GM04503 (cell line): ENCODE measurements at places on chromosomes 6 and 20.

DNA sequence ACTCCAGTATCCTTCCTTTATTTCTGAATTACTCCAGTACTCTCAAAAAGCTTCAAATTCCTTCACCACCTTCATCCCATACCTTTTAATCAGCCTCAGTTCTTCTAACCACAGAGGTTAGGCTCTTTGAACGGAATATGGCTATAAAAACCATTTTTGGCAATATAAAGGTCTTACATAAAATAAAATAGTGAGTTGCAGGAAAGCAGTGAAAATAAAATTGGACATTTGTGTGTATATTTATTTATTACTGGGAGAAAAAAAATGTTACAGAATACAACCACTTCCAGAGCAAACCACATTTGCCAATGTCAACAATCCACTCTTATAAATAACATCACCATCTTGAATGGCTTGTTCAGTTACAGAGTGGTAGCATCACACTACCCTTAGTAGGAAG lies 7.7 kb downstream of the HDDC2 start:
- DNase-seq = no peak

GRCh38 chr6:37493661-37493995 lies 6.1 kb downstream of the CCDC167 start:
- DNase-seq = no peak

DNA sequence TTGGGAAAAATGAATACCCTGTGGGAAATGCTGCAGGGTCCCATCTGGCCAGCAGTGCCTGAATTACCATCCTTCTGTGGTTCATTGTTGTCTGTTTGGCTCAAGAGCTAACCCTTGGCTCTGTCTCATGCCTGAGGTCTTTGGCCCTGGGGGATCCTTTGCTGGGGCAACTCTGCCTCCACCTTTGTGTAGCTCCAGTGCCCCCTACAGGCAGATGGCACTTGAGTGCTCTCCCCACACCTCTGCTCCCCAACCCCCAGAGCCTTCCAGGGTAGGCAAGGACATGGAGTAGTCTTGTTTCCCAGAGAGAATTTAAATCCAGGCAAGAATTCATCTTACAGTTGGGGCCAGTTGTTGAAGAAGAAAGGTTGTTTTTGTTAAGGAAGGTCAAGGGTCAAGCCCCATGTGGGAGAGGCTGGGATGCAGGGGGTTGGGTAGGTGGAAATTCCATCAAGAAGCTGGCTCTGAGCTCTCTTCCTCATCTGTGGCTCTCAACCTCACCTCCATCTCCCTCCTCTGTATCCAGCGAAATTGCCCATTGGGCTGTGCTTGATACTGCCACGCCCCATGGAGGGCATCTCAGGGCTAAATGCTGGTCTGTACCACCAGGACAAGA lies 44.2 kb downstream of the ZNF831 start:
- no peak for DNase-seq

DNA sequence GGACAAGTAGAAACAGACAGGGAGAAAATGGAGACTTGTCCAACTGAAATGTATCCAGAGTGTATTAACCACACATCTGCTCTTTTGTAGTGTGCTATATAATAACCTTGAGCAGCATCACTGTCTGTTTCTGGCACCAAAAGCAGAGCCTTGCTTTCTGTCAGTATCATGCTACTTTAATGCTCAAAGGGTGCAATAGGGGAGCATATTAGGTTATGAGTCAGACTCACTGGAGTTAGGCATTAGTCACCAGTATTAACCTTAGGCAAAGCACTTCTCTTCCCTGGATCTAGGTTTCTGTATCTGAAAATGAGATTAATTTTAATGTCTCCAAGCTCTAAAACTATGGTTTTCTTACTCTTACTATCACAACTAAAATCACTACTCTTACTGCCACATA lies 280.1 kb downstream of the TFAP2B start:
- no peak for DNase-seq

- no peak for DNase-seq
Measured at GRCh38 chr6:158900663-158901312, 81.6 kb upstream of the EZR start.
